ENCODE measurements at places on chromosomes 12 and 14.
A peak's percentile ranks its signal among the peaks of the same experiment; 100 is the strongest.

GRCh38 chr14:69531135-69531534, 43.5 kb downstream of the CCDC177 start:
- no peak for DNase-seq

DNA sequence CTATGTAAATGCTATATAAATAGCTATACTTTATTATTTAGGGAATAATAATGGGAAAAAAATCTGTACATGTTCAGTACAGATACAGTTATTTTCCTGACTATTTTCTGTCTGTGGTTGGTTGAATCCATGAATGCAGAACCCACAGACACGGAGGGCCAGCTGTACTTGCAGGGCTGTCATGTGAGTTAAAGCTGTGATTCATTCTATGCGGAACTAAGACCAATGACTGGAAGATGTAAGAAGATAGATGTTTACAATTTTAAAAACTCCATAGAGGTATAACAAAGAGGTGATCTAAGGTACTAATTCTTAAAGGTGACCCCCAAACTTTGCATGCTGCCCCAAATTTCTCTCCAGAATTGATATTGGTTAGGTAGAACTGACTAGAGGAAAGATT, 14.6 kb downstream of the PCNX4 start:
- peak; percentile 57 for DNase-seq

DNA sequence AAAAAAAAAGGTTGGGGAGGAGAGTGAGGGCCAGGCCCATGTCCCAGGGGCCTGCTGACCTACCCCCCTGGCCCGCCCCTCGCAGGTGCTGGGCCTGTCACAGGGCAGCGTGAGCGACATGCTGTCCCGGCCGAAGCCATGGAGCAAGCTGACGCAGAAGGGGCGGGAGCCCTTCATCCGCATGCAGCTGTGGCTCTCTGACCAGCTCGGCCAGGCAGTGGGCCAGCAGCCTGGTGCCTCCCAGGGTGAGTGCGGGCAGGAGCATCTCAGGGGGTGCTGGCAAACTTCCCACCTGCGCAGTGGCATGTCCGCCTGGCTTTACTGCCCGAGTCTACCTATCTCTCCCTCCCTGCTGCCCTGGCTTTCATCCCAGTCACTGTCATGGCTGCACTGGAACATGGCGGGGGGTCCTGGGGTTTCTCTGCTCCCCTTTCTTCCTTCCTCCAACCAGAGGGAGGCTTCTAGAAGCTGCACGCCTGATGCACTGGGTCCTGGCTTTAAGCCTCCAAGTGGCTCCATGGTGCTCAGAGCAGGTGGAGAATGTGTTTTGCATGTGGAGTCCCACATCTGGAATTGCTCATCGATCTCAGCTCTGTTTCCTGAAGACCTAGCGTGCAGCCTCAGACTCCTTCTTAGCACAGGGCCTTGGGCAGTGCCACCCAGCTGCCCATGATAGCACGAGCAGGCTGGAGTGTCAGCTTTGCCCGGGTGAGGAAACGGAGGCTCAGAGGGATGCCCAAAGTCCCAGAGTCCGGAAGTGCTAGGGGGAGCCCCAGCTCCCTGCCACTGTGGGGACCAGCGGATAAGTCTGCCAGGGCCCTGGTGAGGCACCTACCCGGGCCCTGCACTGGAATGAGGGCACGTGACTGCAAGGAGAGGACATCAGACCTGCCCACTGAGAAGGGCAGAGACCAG, 46.3 kb downstream of the PHETA1 start:
- no peak for DNase-seq

DNA sequence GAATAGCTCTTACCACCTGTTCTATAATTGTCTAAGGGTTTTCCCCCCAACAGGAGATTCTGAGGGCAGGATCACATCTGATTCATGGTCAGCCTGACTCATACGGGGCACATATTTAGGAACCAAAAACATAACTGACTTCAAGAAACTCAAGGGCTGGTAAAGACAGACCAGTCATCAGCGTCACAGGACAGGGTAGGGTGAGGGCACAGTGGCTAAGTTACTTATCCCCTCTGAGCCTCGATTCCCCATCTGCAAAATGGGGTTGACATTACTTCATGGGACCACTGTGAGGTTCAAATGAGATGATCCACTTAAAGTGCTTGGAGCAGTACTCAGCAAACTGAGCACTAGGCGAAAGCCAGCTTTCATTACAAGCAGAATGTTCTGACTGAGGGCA, 606 bp downstream of the CINP start:
- peak; percentile 18 for DNase-seq

- DNase-seq, result no peak
Observed at GRCh38 chr14:102510616-102511520, 1.3 kb upstream of the ANKRD9 start.

- DNase-seq, result no peak
Observed at GRCh38 chr14:89908712-89909450, 45.6 kb downstream of the EFCAB11 start.

DNA sequence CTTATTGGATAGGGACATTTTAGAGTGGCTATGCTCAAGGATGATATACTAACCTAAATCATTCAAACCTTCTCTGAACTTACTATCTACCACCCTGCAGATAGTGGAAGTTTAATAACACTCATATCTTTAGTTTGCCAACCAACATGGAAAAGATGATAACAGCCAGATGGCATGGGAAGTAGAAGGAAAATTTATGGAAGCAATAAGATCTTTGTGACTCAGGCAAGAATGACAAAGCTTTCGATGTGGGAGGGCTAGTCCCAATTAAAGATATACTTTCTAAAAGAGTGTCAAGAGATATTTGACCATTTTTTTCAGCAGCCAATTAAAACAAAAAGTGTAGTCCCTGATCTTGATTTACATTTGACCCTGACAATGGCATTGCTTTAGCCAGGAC, 631.7 kb downstream of the RPS29 start:
- no peak for DNase-seq

- DNase-seq, result no peak
Observed at GRCh38 chr14:102503641-102504327, 5.8 kb downstream of the ANKRD9 start.

- no peak for DNase-seq
Observed at GRCh38 chr12:110339184-110339952, 58.3 kb downstream of the ATP2A2 start.

GRCh38 chr12:107243341-107243740, 150.0 kb upstream of the CRY1 start:
- DNase-seq, result no peak

- no peak for DNase-seq
Observed at GRCh38 chr12:23775208-23775607, 174.3 kb downstream of the SOX5 start.

- DNase-seq, result no peak
Observed at GRCh38 chr12:5554711-5555110, 122.8 kb downstream of the NTF3 start.

DNA sequence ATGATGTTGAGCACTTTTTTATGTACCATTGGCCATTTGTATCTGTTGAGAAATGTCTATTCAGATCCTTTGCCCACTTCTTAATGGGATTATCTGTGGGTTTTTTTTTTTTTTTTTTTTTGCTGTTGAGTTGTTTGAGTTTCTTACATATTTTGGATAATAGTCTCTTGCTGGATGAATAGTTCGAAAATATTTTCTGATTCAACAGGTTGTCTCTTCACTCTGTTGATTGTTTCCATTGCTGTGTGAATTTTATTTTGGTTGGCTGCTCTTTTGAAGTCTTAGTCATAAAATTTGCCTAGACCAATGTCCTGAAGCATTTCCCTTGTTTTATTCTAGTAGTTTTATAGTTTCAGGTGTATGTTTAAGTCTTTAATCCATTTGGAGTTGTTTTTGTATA, 64.5 kb downstream of the CAND1 start:
- no peak for DNase-seq

GRCh38 chr14:65170318-65170717, 68.0 kb upstream of the MAX start:
- no peak for DNase-seq

DNA sequence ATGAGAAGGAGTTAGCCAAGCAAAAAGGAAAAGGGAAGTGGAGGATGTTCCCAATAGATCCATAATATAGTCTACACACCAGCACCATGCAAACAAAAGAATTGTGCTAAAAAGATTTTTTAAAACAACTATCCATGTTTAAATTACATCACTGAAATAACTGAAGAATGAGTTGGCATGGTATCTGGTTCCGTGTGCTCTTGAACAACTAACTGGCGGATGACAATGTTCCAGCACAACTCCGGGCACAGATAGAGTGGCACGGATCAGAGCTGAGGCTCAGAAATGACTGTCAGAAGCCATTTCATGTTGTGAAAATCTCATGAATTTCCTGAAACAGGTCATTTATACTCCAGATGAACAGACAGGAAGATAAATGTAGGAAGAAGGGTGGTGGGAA, 153.1 kb downstream of the HMGA2 start:
- no peak for DNase-seq

- DNase-seq, result no peak
Observed at GRCh38 chr14:75191100-75191499, 14.7 kb upstream of the TMED10 start.

- DNase-seq, result no peak
Observed at GRCh38 chr14:76096257-76096656, 55.5 kb upstream of the GPATCH2L start.

GRCh38 chr14:65042731-65043372, 56.2 kb downstream of the FNTB start:
- no peak for DNase-seq

DNA sequence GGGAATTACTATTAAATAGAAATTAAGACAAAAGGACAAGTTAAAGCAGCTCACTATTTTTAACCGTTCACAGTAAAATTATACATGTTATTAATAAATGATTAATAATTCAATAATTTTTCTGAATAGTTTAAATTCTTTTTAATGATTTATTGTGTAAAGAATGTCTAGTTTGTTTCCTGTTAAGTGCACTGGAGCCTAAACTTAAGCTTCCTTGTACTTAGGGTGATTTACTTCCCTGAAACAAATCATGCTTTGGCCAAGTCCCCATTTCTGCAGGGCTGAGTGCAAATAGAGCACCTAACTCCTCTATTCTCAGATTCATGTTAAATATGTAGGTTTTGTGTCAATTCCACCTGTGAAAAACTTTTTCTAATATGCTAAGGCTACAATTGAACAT, 188.9 kb upstream of the PDZRN4 start:
- DNase-seq, result no peak

- DNase-seq, result no peak
Observed at GRCh38 chr14:98826618-98827017, 445.4 kb downstream of the BCL11B start.

DNA sequence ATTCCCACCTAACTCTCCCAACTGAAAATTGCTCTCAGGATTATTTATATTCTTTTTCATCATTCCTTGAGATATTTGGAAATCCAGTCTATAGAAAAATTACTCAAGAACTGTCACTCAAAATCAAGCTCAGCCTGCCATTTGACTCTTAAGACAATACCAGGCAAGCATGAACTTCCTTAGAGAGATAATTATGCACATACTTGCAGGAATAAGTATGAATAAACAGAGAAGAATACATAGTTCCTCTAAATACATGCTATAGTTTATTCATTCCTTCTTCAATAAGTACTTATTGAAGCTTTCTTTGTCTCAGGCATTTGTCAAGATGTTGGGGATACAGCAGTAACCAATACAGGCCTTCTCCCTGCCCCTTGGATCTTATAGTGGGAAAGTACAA, 154.1 kb downstream of the SRGAP1 start:
- no peak for DNase-seq

- DNase-seq, result no peak
Observed at GRCh38 chr12:73589220-73589619, 948.4 kb upstream of the ATXN7L3B start.

DNA sequence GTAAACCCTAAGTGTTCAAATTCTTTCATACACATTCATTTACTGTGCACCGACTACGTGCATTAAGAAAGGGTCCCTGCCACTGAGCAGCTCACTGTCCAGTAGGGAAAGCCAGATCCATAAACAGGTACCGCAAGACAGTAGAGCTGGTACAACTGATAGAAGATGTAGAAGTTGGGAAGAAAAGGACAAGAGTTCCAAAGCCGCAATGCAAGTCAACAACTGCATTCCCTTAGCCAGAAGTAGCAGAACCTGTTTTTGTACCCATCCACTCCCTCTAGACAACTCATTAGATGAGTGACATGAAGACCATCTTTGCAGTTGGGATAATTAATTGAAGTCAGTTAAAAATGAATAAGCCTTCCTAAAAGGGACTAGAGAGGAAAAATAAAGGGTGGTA, 1.3 kb downstream of the SENP1 start:
- DNase-seq, result no peak

DNA sequence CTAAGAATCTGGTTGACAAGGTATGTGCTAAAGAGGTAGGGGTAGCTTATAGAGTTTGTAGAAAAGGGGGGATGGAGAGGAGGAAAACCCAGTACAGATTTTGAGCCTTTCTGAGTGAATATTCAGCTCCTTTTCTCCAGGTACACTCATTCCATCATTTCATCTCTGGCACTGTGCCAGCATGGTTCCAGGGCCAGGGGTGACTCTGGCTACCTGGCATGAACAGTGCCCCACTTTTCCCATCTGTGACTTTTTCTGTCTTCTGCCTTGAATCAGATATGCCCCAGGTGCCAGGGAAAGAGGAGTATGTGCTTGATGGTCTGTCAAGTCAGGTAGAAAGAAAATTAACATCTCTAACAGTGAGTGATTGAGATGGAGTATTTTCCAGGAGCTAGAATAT, 175.7 kb downstream of the CACNA1C start:
- DNase-seq, result no peak

- DNase-seq, result no peak
Observed at GRCh38 chr12:120783197-120783596, 57.6 kb downstream of the ACADS start.
